Stimulated activated CD4-positive, alpha-beta T cell treated with anti-CD3 and anti-CD28 coated beads, Interleukin-1b, Interleukin-23, amount 100 ng/mL, for 1 hour (primary cell): ENCODE measurements at places on chromosomes 3 and 15.

GRCh38 chr3:113213896-113214587, 2.7 kb downstream of the BOC start:
- DNase-seq, result no peak

DNA sequence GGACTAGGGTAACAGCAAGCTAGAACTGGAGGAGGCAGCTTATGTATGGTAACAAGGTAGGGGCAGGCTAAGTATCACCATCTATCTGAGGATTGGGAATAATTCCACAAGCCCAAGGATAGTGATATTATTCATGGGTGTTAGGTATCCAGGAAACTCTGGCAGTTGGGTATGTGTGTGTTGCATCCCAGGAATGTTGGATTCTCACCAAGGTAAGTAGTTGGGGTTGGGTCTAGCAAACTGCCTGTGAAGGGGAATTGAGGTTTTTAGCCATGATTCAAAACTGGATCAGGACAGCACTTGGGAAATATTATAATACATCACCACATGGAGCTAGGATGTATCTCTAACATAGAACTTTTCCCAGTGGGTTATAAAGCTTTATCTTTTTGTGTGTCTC, 626.4 kb upstream of the GOLIM4 start:
- no peak for DNase-seq

GRCh38 chr3:168645180-168645579, 549.5 kb upstream of the GOLIM4 start:
- no peak for DNase-seq

- no peak for DNase-seq
These were observed 11.5 kb downstream of the APH1B start for GRCh38 chr15:63288778-63289378.

GRCh38 chr15:98143116-98143515, 182.6 kb downstream of the ARRDC4 start:
- DNase-seq, result no peak

GRCh38 chr3:171871392-171872274, 28.5 kb downstream of the TMEM212 start:
- no peak for DNase-seq

DNA sequence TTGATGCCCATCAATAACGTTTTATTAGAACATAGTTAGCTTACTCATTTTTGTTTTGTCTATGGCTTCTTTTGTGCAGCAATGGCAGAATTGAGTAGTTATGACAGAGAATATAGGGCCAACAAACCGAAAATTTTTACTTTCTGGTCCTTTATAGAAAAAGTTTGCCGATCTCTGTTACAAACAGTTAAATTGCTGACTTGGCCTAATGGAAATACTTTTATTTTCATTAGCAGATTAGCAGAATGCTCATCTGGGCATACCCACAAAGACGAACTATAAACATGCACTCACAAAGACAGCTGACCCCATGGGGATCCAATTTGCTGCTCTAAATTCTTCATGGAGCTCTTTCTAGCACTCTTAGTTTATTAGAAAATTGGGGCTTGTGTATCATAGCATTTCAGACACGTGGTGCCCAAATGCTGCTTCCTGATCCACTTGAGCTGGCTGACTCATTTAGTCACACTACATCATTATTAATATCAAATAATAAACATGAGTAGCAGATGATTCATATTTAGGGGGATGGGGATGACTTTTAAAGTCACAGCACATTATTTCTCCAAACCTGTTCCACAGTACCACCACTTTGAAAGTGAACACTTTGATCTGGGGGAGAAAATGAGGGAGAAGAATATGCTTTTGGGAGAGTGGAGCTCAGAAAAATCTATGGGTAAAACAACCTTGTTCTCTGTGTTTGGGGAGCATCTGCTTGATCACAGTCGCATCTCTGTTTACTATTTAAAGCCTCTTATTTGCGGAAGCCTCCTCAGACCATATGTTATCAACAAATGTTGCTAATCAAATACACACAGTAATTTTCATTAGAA, 228.1 kb upstream of the FEZF2 start:
- DNase-seq, result no peak

DNA sequence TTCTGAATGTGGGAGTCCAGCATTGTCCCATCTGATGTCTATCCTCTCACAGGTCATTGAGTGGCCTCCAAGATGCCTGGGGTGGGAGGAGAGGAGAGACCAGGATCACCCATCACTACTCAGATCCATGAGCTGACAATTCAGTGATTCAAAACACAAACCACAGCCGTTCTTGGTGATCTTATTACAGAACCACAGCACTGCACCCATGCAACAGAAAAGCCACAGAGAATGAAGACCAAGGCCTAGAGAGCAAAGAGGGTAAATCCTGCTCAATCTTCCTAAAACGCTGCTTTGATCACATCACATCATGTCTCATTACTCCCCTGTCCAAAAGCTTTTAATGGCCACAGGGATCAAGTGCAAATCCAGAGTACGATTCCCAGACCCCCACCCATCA, 23.5 kb downstream of the ANP32A start:
- no peak for DNase-seq

DNA sequence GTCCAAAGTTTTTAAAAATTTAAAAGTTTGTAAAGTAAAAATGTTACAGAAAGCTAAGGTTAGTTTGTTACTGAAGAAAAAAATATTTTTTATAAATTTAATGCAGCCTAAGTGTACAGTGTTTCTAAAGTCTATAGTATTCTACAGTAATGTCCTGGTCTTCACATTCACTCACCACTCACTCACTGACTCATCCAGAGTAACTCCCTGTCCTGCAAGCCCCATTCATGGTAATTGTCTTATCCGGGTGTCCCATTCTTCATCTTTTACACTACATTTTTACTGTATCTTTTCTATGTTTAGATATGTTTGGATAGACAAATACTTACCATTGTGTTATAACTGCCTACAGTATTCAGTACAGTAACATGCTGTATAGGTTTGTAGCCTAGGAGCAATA, 36.7 kb upstream of the ATP10A start:
- DNase-seq, result no peak

DNA sequence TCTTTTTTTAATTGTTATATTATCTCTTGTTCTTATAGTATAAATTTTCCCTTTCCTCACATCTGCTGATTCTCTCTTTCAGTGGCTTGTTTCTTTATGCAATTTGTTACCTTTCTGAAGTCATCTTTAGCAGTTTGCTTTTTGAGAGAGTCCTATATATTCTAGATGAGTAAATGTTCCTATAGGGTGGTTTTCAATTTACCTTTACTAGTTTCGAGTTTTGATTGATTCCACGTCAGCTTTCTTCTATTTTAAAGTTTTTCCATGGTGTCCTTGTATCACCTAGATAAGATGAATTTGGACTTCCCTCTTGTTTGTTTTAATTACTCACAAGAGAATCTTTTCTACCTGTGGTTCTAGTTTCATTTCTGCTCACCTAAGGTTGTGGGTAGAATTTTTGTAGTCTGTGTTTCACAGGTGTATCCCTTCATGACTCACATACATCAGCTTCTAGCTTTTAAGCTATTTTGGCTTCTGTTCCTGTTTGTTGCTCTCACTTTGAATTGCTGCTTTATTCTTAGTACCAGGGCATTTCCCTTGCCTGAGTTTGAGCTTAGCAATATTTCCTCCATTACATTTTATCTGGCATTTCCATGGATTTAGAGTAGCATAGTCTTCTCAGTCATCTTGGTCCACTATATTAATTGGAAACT, 6.4 kb downstream of the TEX9 start:
- no peak for DNase-seq

- no peak for DNase-seq
These were observed 127.1 kb upstream of the RBMS3 start for GRCh38 chr3:29153811-29154210.

- DNase-seq, result no peak
These were observed 171.4 kb upstream of the ALCAM start for GRCh38 chr3:105195260-105195659.

DNA sequence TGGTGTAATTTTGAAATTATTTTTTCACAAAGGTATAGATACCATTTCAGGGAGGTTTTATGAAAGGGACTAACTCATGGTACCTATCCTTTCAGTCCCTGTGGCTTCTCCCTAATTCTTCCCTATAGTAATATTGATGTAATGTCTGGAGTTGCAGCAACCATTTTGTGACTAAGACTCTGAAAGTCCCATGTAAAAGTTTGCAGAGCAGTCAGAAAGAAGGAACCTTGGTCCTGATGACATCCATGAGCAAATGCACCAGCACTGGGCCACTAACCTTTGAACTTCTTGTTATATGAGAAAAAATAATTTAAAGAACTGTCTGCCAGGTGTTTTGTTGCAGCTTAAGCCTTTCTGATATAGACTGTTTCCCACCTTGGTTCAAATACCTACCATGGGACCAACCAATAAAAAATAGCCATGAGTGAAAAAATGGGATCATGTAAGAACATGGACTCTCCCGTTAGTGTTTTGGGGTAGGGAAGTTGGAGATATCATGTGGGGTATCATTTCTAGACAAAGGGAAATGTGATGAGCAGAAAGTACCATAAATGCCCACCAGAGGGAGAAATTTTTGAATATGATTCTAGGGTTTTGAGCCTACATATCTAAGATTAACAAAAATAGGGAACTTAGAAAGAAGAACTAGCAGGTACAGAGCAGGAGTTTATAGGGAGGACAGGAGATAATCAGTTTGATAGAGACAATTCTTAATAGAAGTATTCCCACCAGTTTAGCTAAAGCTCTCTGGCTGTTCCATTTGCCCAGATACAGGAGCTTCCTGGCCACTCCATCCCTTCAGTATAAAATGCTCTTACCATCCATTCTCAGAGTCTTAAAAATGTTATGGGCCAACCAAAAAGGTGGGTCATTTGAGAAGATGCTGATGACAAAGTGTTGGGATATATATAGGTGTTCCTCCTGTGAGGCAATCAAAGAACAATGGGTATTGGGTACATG, 3.4 kb upstream of the CPOX start:
- no peak for DNase-seq

DNA sequence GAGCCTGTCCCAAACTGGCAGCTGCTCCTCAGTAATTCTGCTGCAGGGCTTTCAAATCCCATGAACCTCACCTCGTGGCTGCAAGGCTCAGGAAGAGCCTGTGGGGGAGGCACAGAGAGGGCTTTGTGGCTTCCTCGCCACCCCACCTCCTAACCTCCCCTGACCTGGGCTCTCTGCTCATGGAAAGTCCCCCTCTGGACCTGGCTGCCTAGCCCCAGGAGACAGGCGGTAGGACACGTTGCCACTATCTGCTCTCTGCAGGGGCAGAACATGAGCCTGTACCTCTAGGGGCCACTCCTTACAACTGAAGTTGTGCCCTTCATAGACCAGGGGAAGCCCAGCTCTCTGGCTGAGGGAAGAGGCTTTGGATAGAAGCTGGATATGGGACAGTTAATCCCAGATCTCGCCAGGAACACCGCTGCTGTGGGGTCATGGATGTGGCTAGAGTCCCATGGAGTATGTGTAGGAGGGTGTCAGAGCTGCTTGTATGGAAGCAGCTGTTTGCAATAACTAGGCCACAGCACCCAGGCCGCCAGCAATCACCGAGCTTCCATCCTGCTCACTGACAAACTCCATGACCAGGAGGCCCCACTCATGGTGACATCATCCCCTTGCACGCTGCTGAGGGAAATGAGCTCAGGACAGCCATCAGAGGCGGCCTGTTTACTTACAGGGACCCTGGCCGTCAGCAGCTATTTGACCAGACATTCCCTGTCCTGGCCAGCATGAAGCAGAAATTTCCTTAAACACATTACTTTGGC, 34.0 kb upstream of the CILP start:
- no peak for DNase-seq

- no peak for DNase-seq
These were observed 20.1 kb upstream of the ST3GAL6 start for GRCh38 chr3:98743071-98743470.

GRCh38 chr3:8236264-8236663, 265.4 kb upstream of the LMCD1 start:
- DNase-seq, result no peak

- DNase-seq, result no peak
These were observed 194.2 kb upstream of the NDN start for GRCh38 chr15:23881291-23881690.

DNA sequence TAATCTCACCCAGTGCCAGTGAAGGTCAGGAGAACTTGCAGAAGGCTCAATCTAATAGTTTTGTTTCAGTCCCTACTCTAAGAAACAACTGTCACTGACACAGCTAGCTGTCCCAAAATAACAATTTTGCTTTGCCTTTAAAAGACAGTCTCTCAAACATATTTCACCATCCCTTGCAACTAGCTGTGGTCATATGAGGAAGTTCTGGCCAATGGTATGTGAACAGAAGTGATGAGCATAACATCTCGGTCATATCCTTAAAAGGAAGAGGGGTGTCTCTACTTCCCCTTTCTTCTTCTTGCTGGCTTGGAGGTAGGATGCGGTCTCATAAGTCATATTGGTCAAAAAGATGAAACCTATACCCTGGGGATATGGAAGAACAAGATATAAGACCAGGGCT, 198.1 kb downstream of the NEK10 start:
- no peak for DNase-seq

GRCh38 chr3:189337673-189338091, 165.9 kb downstream of the TPRG1 start:
- no peak for DNase-seq

GRCh38 chr3:1798711-1799405, 299.8 kb upstream of the CNTN4 start:
- DNase-seq, result no peak

DNA sequence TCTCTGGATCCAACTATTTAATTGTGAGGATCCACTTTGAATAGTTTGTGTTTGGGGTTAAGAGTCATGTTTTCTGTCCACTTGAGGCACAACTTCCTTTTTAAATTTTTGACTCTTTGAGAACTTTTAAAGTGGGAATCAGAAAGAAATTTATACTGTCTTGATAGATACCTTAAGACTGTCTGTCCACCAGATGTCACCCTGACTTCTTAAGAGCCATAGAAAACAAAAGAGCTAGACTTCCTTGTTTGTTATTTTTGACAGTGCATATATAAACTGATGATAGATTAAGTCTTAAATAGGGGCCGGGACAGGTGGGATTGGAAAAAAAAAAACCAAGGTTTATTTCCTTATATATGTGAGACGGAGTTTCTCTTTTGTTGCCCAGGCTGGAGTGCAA, 52.1 kb upstream of the WDR72 start:
- DNase-seq, result no peak

DNA sequence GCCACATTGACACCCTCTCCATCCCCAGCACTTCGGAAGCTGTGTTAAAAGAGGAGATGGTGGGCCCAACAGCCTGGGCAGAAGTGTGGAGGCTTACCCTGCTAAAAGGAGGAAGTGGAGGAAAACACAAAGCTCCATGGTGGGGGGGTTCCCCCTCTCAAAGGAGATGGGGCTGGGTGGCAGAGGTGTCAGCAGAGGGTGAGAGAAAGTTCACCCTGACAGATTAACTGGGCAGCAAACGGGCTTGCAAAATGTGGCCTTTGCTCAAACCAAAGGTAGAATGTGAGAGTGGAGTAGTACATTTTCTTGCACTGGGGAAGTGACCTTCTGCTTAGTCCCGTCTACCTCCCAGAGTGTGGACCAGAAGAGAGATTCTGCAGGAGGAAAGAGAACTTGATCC, 44.7 kb downstream of the MYO1E start:
- DNase-seq, result no peak

DNA sequence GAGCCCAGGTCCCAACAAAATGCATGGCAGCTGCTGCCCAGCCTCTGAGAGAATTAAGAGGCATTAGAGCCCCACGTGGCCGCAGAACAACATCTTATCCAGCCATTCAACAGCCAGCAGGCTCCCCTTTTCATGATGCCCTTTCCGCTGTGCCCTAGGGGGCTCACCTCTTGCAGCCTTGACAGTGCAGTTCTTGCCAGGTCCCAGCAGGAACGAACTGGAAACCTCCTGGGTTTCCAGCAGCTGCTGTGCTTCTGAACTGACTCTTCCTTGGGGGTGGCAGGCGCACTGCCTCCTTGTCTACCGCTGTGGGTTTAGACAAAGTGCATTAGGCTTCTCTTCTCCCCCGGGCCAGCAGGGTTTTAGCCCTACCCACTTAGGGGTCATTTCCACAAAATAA, 85.2 kb downstream of the FAM174B start:
- no peak for DNase-seq

- DNase-seq, result no peak
These were observed 48.6 kb downstream of the CDAN1 start for GRCh38 chr15:42688301-42688700.
